RWPE1 (cell line): ENCODE measurements at places on chromosomes 7 and 10.

- no peak for DNase-seq
Observed at GRCh38 chr10:26389533-26389932, 48.6 kb upstream of the APBB1IP start.

DNA sequence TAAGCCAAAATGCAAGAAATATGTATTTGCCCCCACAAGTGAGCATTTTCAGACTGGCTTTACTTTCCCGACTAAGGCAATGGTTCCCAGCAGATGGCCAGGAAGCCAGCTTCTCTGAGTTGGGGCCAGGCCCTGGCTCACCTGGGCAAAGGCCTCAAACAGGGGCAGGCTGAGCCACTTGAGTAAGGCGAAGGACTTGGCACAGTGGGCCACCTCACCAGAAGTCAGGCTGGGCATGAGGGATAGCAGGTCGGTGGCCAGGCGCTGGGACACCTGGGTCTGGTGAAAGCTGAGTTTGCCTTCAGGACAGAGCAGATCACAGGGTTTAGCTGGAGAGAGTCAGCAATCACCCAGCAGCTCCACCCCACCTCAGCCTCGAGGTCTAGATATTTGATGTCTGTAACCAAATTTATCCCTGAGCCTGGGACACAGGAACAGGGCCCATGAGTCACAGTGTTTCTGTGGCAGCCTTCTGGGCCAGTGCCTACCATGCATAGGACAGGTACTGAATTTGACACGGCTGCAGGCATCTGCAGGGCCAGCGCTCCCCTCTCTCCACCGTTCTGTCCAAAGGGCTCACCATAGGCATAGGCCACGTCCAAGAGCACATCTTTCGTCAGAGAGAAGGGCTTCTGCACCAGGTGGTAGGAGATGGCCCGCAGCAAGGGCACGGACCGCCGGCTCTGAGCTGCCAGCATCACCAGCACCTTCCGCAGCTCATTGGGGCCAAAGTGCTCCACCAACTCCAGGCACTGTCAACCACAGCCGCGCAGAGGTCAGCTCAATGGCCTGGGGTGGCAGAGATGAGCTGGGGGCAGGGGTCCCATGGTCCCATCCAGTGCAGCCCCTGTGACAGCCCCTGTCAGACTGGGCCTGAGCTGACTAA is 7.3 kb downstream of the TBRG4 start:
- no peak for DNase-seq

DNA sequence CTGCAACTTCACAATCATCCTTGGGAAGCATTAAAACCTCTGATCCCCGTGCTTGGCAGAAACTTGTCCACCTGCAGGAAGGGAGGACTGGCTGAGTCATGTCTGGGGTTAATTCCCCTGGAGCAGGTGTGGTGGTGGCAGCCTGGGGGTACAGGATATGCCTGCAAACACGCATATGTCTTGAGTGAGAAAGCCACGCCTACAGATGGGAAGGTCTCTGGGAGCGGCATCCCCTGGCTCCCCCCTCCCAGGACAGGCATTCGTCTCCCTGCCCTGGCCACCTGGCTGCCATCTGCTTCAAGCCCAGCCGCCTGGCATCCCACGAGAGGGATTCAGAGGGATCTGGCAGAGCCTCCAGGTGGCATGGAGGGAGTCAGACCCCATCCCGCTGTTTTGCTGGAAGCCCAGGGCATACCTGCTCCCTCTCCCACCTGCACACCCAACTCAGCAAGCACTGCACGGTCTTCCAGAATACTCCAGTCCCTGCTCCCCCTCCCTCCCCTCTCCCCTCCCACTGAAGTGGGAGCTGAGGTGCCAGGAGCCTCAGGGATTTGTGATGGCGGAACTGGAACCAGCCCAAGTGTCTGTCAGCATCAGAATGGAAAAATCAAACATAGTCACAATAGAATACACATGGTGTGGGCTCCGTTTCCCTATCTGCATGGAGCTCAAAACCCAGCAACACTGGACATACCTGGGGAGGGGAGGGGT is 61.0 kb downstream of the CAMK2B start:
- peak; percentile 97 for DNase-seq

DNA sequence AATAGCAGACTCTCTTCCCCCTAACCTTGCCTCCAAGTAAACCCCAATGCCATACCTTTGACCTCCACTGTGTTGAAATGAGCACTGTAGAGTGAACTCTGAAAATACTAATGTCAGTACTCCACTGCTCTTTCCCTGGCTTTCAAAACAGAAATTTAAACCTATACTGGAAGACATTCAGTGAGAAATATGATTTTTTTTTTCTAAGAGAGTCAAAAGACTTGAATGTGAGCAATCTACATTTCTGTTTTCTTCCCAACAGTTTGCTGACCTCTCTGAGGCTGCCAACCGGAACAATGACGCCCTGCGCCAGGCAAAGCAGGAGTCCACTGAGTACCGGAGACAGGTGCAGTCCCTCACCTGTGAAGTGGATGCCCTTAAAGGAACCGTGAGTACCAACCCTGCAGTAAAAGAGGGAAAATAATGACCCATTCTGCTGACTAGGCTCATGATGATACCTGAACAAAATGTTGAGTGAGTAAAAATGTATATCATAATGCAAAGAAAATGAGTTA is 6.4 kb downstream of the VIM start:
- DNase-seq: no peak

GRCh38 chr10:78267598-78267997 is 233.9 kb downstream of the RPS24 start:
- DNase-seq: no peak

- DNase-seq: peak; percentile 42
Observed at GRCh38 chr10:60944058-60944909, at the start of gene RHOBTB1. RHOBTB1 (minus strand) TSS chr10:60944185; CDS start chr10:60911542, 32,643 bp downstream.

DNA sequence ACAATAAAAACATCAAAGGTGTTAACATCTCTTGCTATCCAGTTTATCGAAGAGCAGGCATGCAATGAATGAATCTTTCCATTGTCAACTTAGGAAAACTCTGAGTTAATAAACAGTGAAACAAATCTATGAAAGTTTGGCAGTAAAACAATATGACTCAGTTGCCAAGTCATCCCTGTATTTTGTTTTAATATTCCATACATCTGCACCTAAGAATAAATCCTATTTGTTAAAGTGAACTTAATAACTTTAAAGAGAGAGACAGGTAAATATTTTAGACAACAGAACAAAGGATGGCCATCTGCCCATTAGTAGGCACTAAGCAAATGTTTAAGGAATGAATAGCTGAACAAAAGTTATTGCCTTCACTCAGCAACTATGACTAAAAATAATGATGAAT is 700.5 kb upstream of the CELF2 start:
- no peak for DNase-seq

GRCh38 chr7:111362506-111363054 is 199.7 kb downstream of the IMMP2L start:
- peak; percentile 27 for DNase-seq

- no peak for DNase-seq
Observed at GRCh38 chr7:122515404-122515803, 183.5 kb downstream of the RNF133 start.

DNA sequence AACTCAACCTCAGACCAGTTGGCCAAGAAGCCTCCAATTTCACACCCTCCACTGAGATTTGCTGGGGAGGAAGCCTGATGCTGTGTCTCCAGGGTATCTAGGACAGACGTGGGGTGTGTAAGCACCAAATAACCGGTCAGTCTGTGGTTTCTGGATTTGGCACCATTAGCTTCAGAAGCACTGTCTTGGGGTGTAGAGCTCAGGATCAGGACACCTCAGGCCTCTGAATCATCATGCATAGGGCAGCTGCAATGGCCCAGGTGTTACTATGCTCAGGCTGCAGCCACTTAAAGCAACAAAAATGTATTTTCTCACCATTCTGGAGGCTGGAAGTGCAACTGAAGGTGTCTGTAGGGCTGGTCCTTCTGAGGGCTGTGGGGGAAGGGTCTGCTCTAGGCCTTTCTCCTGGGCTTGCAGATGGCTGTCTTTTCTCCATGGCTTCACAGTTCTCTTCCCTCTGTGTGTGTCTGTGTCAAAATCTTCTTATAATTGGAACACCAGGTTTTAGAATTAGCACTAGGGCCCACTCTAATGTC is 73.4 kb upstream of the SEPHS1 start:
- DNase-seq: no peak

- DNase-seq: no peak
Observed at GRCh38 chr10:95121904-95122303, 52.6 kb upstream of the CYP2C8 start.

DNA sequence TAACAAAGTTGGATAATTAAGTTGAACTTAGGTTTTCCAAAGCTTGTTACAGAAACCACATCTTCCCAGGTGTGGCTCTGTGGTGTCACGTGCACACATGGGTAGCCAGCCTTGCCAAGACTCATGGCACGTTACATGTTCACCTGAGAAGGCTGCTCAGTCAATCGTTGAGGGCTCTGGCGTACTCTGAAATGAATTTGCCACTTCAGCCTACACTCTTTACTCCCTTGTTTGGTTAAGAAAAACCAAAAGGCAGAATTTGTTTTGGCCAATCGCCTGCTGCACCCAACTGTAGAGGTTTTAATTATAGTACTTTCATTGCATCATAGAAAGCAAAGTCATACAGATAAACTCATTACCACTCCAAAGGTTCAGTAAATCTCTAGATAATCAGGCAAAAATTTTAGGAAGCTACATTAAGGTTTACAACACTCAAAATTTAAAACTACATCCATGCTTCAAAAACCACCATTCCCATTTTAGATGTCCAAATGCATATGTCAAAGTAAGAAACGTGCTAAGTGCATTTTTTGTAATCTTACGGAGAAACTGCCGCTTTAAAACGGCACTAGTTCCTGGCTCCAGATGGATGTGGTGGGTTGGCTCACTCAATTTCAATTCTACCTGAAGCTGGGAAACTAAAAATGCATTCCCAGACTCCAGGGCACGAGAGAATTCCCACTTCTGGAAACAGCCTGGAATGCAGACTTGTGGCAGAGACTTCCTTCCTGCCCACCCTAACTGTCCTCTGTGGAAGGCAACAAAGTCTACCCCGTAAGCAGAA is 88.4 kb downstream of the DIP2C start:
- no peak for DNase-seq

DNA sequence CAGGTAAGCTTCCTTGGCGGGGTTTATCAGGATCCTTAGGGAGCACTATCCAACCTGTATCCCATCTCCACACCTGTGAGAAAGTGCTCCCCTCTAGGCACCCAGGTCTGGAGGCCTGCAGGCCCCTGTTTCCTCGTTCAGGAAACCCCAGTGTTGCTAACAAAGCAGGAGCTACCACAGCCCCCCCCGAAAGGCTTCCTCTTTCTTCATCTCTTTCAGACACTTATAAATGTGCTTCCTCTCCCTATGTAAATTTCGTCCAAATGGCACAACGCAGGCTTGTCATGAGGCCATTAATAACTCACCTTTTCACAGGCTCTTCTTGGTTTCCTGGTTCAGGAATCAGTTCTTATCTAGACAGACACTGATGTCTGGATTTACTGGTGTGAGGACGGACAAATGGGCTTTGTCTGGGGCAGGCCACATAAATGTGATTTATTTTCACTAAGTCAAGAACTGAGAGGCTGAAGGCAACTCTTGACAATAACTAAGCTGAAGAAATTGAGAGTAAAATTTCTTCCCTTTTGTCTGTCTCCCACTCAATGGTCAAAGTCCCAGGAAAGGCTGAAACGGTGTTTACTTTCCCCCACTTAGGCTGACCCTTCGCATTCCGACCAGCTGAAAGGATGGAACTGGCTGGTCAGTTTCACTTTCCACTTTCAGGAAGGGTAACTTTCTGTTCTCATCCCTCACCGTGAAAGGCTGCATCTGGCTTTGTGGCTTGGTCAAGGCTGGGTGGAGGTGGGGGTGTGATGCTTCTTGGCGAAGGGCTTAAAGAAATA is 46.8 kb downstream of the PIK3AP1 start:
- no peak for DNase-seq

DNA sequence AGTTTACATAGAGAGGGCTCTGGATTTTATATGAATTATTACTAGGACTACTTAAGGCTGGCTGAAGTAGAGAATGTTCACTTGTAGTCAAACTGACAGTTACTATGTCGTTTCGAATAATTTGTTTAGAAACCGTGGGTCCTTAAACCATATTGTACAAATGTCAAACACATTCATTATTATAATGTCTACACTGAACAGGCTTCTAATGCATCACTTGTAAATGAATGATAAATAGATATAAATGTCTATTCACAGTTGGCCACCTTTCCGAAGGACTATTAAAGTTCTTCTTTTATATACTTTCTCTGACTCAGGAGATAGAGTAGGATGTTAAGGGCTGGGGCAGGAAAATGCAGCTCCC is 95.3 kb downstream of the SEMA3D start:
- no peak for DNase-seq

- DNase-seq: no peak
Observed at GRCh38 chr10:86301971-86302370, 64.6 kb downstream of the GRID1 start.
